ENCODE measurements at places on chromosomes 3 and 15.

GRCh38 chr15:79458491-79458890 is 26.4 kb downstream of the MINAR1 start:
- DNase-seq: no peak

GRCh38 chr15:70291305-70292075 is 193.8 kb upstream of the TLE3 start:
- no peak for DNase-seq

GRCh38 chr3:171846597-171846996 is 3.4 kb downstream of the TMEM212 start:
- no peak for DNase-seq

- DNase-seq: no peak
These were observed 333.0 kb upstream of the SEMA6D start for GRCh38 chr15:47384341-47384740.

DNA sequence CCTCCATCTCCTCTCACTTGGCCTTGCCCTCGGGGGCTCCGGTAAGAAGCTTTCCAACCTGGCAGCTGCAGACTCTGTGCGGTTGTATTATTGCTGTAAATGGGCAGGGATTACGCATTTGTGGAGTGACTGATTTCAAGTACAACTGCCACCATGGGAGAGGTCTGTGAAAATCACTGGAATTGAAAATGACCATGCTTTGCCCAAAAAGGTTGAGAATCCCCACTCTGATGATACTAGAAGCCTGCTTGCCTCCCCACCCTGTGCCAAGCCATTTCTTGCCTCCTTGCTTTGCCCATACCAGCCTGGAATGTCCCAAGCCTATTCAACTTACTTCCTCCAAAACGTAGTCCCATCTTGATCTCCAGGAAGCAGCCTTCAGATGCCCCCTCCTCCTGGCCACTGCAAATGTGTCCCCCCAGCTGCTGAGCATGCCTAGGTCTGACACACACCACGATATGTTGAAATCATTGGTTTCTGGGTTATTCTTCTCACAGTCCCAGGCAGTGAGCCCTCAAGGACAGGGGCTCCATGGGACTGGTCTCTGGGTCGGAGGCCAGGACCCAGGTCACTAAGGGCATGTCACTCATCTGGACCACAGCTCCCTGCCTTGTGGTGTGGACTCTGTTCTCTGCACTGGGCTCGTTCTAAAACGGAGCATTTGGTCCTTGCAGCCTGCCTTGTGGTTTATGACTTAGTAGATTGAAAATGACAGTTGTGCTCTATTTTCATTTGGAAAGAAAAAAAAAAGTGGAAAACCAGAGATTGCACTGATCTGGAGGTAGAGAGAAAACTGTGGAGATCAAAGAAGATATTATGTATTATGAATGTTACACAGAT is 42.9 kb downstream of the SMAD3 start:
- DNase-seq: no peak

GRCh38 chr3:140249188-140249587 is 314.2 kb downstream of the CLSTN2 start:
- DNase-seq: no peak

DNA sequence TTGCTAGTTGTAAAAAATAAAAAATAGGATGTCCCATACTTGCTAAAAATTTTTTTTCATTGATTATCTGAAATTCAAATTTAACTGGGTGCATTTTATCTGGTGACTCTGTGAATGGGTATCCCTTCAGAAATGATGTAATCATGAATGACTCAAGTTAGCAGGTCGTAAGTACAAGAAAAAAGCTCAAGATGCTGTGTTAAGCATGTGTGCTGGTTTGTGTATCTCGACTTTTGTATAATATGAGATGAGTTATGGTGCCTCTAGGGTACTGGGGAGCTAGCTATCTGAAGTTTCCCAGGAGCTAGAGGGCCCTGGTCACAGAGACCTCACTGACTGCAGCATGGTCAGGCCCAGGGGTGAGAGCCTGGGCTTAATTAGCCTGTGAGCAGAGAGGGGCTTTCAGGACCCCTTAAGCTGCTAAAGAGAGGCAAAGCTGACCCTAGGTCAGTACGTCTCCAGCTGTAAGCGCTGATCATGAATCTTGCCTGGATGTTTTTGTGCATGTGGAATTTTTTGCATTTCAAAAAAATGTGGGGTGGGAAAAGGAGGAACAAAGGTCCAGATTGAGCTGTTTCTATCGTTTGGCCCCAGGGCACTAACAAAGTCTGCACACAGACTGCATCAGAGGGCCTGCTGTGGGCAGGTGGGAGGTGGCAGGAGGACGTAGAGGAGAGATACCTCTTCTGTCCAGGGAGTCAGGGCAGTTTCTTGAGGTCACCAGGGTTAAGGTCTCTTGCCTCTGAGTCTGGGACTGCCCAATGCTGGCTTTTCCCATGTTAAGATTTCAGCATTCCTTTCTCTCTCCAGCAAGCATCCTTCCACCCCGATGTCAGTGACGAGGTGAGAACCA is 233.2 kb upstream of the TPM1 start:
- DNase-seq: no peak

DNA sequence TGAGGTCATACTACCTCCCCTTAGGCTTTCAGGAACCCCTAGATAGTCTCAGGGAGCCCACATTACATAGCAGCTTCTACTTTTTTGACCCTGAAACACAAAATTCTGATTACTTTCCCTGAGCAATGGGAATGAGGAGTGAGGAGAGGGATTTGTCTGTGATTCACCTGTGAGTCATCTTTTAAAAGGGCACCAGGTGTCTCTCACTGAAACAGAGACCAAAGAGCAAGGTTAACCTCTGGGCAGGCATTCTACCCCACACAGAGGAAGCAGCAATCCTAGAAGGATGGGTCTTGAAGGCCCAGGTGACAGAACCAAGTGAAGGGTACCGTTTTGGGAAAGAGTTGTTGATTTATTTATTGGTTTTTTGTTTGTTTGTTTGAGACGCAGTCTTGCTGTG is 31.1 kb upstream of the UBE2E2 start:
- no peak for DNase-seq

DNA sequence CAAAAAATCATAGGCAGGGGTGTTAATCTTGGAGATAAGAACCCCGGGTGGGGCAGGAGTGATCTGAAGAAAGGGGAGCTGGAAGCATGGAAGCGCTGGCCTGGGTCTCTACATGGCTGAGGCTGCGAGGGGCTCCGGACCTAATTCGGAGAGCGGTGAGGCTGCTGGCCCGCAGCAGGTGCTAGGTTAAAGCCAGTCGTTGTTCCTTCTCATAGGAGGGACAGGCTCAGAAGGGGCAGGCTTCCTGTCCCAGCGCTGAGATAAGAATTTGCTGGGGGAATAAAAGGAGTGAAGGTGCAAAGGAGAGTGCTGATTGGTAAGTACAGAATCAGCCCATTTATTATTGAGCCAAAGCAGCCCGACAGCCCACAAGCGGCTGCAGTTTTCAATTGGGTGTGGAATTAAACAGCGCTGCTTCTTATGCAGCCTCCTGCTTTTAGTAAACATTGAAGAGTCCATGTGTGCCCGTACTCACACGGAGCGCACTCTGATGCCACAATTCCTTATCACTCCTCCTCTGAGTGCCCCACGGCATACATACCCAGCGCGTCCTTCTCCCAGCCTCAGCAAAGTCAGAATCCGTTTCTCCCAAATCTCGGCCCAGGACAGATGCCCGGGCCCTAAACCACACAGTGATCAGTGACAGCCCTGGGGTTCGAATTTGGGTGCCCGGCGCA is 17.1 kb downstream of the CHST13 start:
- DNase-seq: no peak

GRCh38 chr3:121619691-121620090 is 26.5 kb downstream of the FBXO40 start:
- DNase-seq: no peak

DNA sequence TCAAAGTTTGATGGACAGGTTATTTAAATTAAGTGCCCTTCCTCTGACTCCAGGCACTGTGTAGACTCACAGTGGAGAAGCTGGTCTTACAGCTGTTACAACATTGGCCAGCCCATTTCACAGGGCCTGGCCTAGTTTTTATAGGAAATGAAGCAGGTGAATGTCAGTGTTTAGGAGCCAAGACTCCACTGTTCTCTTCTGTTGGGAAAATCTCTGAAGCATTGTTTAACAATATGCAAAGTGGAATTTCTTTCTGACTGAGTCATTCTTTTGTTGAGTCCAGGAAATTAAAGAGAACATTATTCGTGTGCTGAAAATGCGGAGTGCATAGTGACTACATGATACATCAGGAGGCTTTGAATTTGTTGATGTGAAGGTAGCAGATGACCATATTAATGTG is 64.7 kb downstream of the ARRDC4 start:
- DNase-seq: no peak

DNA sequence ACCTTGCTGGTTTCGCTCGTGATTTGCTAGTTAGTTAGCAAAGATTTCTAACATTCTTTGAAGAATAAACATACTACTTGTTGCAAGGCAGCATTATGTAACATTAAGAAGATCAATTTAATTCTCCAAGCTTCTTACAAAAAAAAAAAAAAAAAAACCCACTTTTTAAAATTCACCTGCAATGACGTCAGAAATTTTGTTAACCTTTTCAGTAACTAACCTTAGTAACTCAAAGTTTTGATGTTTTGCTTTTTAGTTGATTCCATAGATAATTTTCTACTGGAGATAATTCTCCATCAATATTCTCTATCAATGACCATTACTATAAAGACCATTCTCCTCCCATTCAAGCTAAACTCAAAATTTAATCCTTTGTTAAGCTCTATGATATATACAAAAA is 491.8 kb upstream of the TBL1XR1 start:
- DNase-seq: no peak

DNA sequence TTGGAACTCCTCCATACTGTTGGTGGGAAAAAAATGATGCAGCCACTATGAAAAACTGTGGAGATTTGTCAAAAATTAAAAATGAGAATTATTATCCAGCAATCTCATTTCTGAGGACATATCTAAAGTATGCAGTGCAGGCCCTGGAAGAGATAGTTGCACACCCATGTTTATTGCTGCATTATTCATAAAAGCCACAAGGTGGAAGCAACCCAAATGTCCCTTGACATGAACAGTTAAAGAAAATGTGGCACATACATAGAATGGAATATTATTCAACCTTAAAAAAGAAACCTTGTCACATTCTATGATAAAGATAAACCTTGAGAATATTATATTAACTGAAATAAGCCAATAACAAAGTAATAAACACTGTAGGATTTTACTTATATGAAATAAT is 80.9 kb upstream of the ARHGEF26 start:
- DNase-seq: no peak

- no peak for DNase-seq
These were observed 64.1 kb downstream of the RFTN1 start for GRCh38 chr3:16449369-16449768.

DNA sequence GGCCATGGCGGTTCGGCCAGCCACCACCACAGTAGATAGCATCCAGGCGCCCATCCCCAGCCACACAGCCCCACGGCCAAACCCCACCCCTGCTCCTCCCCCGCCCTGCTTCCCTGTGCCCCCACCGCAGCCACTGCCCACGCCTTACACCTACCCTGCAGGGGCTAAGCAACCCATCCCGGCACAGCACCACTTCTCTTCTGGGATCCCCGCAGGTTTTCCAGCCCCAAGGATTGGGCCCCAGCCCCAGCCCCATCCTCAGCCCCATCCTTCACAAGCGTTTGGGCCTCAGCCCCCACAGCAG is 29.5 kb downstream of the PTPN23 start:
- DNase-seq: no peak

- DNase-seq: no peak
These were observed 48.3 kb upstream of the TIPARP start for GRCh38 chr3:156626104-156626503.

DNA sequence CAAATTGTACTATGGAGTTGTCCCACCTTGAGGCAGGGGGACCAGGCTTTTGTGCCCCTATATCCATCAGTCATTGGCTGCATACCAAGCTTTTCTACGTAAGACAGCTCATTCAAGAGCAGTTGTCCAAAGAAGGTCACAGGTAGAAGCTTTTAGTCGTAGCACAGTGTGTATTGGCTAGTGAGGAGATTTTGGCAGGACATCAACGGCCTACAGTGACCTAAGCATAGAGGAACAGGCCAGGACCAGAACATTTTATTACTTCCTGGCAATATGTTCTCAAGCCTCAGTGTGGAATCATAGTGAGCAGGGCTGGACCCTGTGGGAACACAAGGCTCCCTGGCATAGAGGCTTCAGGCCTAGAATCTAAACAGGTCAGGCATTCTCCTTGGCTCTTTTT is 105.4 kb upstream of the ANKRD28 start:
- no peak for DNase-seq

GRCh38 chr3:59920822-59921221 is 871.0 kb upstream of the CFAP20DC start:
- DNase-seq: no peak

- DNase-seq: no peak
These were observed 31.6 kb downstream of the ISL2 start for GRCh38 chr15:76368122-76368621.

GRCh38 chr3:131605916-131606315 is 103.1 kb upstream of the MRPL3 start:
- no peak for DNase-seq

DNA sequence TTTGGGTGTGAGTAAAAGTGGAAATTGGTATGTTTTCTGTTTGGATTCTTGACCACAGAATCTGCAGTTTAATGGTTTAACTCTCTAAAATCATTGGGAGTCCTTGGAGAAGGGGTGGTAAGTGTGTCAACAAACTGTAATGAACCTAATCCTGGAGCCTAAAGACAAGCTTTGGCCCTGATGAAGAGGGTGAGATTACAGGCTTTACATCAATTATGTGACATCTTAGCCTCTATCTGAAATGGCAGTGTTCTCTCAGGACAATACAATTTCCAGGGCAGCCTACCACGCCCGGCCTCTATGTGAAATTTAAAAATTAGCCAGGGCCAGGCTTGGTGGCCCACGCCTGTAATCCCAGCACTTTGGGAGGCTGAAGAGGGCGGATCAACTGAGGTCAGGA is 4.3 kb upstream of the PKM start:
- no peak for DNase-seq

GRCh38 chr3:45536316-45536715 is 58.2 kb upstream of the LIMD1 start:
- DNase-seq: no peak

GRCh38 chr3:102398176-102398575 is 36.6 kb upstream of the ZPLD1 start:
- DNase-seq: no peak

DNA sequence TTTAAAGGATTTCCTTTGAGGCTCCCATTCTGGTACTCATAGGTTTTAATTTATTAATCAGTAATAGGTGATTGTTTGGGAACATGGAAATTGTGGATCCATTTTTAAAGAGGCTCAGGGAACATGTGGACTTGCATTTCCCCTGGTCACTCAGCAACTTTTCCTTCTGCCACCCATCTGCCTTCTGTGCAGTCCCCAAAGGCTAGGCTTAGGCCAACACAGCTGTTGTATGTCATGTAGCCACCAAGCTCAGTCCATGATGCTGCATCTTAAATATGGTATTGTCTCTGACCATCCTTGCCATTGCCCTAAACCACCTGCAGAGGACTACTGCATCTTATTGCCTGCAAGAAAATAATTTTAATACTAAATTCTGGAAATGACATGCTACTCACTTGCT is 416.7 kb upstream of the SEMA6D start:
- no peak for DNase-seq

GRCh38 chr3:69563981-69564380 is 175.3 kb upstream of the MITF start:
- DNase-seq: no peak
